PC-9 (cell line): ENCODE measurements at places on chromosomes 3 and 15. TPM values are rescaled to one million over a fixed set of nuclear protein-coding genes. Genes with fewer than 3 reads are reported as not detected.

- DNase-seq = peak; percentile 84
These were observed 277.3 kb upstream of the TLE3 start for GRCh38 chr15:70375006-70375431.

GRCh38 chr3:147371140-147371539 is 35.2 kb downstream of the ZIC4 start:
- no peak for DNase-seq

Gene TMCO5A
- total RNA-seq = 0.35 TPM in 1 of 2 replicates, not detected in the other

Gene GCSAM
- not detected in 2 replicates for total RNA-seq

Gene ZPLD1
- total RNA-seq = not detected in 2 replicates

Gene PLA2G4B
- total RNA-seq = 3.6 and 7.8 TPM in 2 replicates

Gene MESP2
- total RNA-seq = 1.3 and 2.4 TPM in 2 replicates

- DNase-seq = no peak
These were observed 118.5 kb upstream of the ABHD17C start for GRCh38 chr15:80576519-80577090.
